EL (cell line): ENCODE measurements at places on chromosomes 7 and 10.

DNA sequence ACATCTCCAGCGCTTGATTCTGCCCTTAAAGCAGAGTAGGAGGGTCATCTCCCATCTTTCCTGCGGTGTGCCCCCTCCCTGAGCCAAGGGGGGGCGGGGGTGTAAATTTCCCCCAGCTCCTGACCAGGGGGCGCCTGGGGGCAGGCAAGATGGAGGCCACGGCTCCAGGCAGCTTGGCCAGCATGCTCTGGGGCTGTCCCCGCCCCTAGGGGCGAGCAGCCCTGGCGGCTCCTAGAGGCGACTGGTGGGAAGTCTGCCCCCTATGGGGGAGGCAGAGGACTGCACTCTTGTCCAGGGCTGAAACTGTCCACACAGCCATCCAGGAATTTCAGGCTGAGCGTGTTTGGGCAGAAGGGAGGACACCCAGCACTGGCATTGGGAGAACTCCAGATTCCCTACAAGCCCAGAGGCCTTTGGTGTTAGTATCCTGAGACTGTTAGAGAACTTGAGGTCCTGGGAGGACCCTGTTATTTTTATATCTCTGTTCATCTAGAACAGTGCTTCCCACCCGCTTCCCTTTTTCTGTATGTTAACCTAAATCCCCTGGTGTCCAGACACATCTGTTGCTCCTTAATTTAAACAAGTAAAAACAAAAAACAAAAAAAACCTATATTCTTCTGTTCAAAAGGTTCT, 4.6 kb downstream of the STRA8 start:
- DNase-seq = no peak

DNA sequence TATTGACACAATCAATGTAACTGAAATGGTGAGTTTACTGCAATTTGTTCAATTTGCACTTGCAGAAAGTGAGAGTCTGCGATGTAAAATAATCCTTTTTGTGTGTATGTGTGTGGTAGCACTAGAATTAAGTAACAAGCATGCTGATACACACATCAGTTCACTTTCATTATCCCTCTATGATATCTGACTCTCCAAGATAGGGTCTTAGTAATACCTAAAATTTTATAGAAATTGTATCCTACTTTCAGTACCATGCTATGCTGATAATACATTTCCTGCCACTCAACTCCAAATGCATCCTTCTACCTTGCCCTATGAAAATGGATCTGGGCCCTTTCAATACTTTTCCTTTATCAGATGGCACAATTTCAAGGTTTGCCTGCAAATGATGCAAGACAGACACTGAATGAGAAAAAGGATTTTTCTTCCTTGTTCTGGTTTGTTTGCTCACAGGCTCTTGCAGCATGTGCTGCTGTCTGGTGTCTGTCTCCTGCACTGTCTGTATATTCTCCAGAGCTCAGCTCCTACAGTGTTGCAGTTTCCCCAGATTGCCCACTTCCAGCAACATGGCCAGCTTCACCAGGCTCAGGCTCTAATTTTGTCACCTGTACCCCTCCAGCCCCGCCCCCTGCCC, 297.9 kb upstream of the HGF start:
- DNase-seq = no peak

DNA sequence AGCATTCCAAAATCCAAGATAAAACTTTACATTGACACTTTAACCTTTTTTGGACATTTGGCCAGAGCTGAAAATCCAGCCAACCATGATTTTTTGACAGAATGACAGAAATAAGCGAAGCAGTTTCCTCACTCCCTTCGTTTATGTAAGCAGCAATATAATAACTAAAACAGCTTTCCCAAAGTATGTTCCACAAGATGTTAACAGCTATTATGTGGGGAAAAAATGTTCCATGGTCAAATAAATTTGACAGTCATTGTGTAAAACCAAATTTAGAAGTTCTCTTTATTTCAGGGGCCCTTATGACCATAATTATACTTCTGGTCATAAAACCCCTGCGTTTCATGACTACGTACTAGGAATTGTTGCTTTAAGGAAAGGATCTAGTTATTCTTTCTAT, 416.5 kb downstream of the MAGI2 start:
- no peak for DNase-seq

- no peak for DNase-seq
These were observed 940.7 kb downstream of the NRG3 start for GRCh38 chr10:82815680-82816079.

DNA sequence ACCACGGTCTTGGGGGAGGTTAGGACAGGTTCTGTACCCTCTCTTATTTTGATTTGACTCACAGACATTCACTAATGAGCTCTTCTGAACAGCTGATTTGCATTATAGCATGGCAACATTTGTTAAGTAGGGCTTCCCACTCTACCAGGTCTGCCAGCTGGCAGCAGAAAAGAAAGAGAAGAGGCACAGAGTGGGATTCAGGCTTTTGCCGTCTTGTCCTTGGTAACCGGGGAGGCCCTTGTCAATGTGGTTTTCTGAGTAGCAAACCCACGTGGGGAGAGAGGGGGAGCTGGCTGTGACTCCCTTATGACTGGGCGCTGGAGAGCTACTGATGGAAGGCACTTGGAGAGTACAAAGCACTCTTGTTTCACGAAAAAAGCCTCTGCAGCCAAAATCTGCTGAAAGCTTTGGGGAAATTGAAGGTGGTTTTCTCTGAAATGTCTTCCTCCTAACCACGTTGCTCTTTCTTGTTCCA, 355.3 kb upstream of the GALNT17 start:
- no peak for DNase-seq

GRCh38 chr10:125035136-125035535, 93.2 kb downstream of the ZRANB1 start:
- peak; percentile 96 for DNase-seq

DNA sequence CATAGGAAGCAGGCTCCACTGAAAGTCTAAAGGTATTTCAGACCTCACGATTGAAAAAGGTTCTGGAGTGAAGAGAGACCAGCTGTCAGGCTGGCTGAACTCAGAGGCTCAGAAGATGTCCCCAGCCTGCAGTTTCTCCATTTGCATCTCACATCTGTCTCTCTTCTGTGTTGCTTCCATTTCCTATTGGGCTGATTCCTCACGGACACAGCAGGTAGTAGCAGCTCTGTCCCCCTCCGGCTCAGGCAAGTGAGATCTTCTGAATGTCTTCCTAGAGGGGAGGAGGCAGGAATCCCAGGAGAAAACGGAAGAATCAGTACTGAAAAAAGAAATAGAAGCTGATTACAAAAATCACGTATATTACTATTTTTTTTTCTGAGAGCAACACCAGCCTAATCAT, 274.1 kb upstream of the COBL start:
- no peak for DNase-seq

DNA sequence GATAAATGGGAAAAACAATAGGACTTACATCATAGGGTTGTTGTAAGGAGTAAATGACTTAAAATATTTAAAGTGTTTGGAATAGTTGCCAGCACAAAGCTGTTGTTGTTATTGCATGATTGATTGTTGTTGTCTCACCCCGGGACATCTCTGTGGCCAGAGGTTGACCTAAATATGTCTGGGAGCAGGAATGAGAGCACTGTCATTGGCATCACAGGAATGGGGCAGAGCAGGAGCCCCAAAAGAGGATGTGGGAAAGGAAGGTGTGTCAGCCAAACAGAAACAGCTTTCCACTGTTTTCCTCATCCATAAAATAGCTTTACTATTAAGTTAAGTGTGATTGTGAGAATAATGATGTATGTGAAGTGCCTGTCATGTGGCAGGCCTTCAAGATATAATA, 121.6 kb downstream of the TMEM168 start:
- no peak for DNase-seq

- DNase-seq = no peak
These were observed 349.2 kb upstream of the PRKCQ start for GRCh38 chr10:6929148-6929830.

GRCh38 chr10:98125940-98126631, 8.4 kb upstream of the R3HCC1L start:
- DNase-seq = no peak

GRCh38 chr7:135317676-135318325, 84.2 kb downstream of the STRA8 start:
- no peak for DNase-seq

- DNase-seq = peak; percentile 44
These were observed 19.1 kb upstream of the OGDHL start for GRCh38 chr10:49781247-49781646.

DNA sequence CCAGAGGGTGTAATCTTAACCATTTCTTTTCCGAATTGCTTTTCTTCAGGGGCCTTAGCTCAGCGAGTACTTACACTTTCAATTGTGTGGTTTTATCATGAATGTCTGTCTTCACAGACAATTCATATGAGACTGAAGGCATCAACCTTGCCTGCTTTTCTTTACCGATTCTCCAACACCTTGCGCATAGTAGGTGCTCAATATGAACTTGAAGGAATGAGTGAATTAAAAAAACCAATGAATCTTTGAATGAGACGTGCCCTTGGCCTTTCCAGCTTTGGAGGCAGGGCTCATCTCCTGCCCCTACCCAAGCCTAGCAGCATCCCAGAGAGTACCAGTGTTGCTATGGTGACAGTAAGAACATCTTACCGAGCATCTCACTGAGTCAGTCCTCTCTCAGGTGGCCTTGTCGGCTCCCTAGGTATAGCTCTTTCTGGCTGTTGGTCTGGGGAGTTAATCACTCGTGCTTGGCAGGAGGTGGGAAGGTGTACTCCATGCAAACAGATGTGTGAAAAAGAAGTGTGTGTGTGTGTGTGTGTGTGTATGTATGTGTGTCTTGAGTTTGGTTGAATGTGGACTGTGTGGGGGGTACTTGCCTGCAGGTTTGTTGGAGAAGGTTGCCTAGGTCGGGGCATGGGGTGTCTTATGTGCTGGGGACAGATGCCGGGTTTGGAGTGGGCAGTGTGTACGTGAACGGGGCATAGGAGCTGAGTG, 107.7 kb downstream of the C10orf105 start:
- no peak for DNase-seq

DNA sequence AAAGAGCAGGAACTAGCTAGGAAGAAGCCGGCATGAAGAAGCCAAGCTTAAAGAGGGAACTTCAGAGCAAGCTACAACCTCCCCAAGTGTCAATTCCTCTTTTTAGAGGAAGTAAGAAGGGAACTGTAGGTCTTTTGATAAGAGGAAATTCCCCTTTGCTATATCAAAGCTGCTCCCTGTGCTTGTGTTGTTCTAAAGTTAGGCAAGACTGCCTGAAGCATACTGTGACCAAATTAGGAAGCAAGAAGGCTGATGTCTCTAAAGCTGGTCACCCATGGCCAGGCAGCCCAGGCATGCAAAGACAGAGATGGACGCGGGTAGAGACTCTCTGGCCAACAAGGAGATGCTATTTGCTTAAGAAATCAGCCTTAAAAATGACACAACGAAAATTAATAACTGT, 87.9 kb downstream of the RNF216 start:
- DNase-seq = peak; percentile 80

- no peak for DNase-seq
These were observed 91.3 kb downstream of the TCF7L2 start for GRCh38 chr10:113041324-113041723.
